HCT116 (cell line): ENCODE measurements at places on chromosomes 13 and 19. TPM values are rescaled to one million over a fixed set of nuclear protein-coding genes. Genes with fewer than 3 reads are reported as not detected.
A peak's percentile ranks its signal among the peaks of the same experiment; 100 is the strongest.

DNA sequence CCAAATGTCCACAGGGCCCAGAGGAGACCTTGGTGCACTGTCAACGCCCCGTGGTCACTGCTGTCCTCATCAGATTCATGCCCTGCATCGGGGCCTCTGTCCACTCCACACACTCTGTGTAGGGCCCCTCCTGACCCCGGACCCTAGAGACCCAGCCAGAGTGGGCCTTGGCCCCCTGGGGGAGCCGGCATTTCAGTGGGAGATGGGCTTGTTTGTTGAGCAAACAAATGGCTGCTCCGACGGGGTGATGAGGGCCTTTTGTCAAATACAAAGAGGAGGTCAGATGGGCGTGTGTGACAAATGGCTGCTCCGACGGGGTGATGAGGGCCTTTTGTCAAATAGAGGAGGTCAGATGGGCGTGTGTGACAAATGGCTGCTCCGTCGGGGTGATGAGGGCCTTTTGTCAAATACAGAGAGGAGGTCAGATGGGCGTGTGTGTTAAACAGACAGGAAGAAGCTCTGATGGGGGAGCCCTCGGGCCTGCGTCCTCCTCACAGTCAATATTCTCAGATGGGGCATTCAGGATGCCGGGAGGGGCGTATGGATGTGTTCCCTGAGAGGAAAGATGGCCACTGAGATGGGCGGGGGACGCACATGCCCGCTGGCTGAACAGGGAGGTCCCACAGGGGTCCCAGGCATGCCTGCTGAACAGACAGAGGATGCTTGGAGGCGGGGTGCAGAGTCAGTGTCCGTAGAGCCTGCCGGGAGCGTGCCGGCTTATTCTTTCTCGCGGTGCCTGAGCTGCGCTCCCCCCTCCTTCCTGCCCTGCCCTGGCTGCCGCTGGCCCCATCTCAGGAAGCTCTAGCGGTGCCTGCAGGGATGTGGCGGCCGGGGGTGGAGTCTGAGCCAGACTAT is 36.3 kb downstream of the SMIM24 start:
- H3K4me3 ChIP-seq: no peak overlapping the region
- H3K27me3 ChIP-seq: no peaks in the 10 kb centered on the region
- DNase-seq: no peak
- H3K27ac ChIP-seq: no peak overlapping the region
- H3K36me3 ChIP-seq: peaks cover 7% of the 10 kb centered on the region
- H3K4me1 ChIP-seq: peaks cover 4% of the 10 kb centered on the region; the same call in 1 of the 2 replicates

- no peaks in the 10 kb centered on the region for H3K27me3 ChIP-seq
- H3K27ac ChIP-seq: no peak overlapping the region
- no peak overlapping the region for H3K4me3 ChIP-seq
- no peaks in the 10 kb centered on the region for H3K36me3 ChIP-seq
- DNase-seq: no peak
- 0 out of 2 replicates have a peak, but pooled peaks cover 2% of the 10 kb centered on the region for H3K4me1 ChIP-seq
Measured at GRCh38 chr13:33208290-33209220, 77.0 kb downstream of the STARD13 start.

DNA sequence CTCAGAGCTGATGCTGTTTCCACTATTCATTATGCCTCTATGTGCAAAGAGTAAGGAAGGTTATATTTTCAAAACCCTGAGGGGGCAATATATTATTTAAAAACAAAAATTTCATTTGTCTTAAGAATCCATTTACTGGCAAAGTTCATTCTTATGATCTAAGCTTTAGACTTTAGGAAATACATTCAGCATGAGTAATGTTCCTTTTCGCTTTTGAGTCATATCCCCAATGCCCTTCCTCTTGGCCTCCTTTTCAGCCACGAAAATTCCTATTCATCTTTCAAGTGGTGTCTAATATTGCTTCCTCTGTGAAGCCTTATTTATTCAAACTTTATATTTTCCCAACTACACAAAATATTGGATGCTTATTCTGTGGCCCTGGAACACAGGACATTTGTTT is 1317.0 kb downstream of the PCDH9 start:
- H3K27ac ChIP-seq: no peak overlapping the region
- H3K36me3 ChIP-seq: no peaks in the 10 kb centered on the region
- H3K4me3 ChIP-seq: no peak overlapping the region
- peaks cover 12% of the 10 kb centered on the region for H3K4me1 ChIP-seq

GRCh38 chr19:56134654-56134921 is 6.5 kb upstream of the ZNF444 start:
- H3K27ac ChIP-seq: no peak overlapping the region
- DNase-seq: no peak
- H3K4me1 ChIP-seq: peaks cover 9% of the 10 kb centered on the region
- no peak overlapping the region for H3K4me3 ChIP-seq
- H3K36me3 ChIP-seq: no peaks in the 10 kb centered on the region

DNA sequence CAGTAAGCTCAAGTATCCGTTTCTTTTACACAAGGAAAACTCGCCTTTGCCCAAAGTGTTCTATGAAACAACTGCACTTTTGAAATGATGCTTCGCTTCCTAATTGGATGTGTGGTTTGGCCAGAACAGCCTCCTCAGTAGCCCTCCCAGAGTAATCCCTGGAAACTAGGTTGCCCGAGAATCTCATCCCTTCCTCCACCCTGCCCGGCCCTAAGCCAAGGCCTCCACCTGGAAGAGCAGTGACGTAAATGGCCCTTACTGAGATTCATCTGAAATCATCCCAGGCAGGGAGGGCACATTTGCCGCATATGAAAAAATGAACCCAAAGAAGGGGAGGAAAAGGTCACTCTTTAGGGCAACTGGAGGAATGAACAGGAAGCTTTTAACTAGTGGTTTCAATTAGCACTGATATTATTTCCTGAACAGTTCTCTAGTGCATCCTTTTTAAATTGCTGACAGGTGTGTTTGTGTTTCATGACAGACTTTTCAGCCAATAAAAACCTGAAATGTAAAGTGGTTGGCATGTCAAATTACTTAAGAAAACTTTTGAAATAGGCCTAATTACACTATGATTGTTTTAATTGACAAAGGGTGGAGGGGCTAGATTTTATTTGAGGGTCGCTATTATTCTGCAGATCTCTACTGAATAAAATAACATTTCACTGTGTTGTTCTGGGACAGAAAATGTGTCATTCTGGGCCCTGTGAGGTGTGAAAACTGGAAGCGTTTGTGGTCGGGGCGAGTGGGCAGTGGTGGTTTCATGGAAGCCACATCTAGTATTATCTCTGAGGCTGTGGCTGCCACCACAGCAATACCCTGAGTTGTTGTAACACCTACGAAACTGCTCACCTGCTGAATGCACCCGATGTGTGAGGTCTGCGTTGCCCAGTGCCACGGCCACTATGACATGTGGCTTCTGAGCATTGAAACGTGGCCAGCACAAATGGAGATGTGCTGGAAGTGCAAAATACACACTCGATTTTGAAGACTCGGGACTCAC is 112.1 kb downstream of the ZIC5 start:
- no peak overlapping the region for H3K4me3 ChIP-seq
- DNase-seq: no peak
- H3K27ac ChIP-seq: no peak overlapping the region
- no peaks in the 10 kb centered on the region for H3K4me1 ChIP-seq
- no peaks in the 10 kb centered on the region for H3K36me3 ChIP-seq

DNA sequence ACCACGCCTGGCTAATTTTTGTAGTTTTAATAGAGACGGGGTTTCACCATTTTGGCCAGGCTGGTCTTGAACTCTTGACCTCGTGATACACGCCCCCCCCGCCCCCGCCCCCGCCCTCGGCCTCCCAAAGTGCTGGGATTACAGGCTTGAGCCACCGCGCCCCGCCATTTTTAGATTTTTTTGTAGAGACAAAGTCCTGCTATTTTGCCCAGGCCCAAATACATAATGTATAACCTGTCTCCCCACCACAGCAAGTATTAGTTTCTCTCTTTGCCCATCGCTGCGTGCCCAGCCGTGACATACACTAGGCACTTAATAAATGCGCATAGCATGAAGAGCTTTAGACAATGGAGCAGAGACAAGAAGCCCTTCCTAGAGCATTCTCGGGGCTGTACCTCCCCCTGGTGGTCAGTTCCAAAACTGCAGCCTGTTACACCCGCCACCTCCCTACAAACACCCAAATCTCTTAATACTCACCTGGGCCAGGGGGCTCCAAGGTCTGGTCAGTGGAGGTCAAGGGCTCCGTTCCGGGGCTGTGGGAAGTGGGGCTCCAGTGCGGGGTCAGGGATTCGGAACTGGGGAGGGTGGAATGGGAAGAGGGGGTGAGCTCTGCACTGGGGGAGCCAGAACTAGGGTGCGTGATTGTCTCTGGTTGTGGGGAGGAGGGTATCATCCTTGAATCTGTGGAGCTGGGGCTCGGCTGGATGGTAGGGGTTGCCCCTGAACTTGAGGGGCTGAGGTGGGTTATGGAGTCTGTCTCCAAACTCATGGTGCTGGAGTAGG is 22.5 kb downstream of the IQCN start:
- H3K4me3 ChIP-seq: no peak overlapping the region
- no peaks in the 10 kb centered on the region for H3K27me3 ChIP-seq
- H3K27ac ChIP-seq: no peak overlapping the region
- DNase-seq: peak; percentile 74
- H3K36me3 ChIP-seq: no peaks in the 10 kb centered on the region
- H3K4me1 ChIP-seq: no peaks in the 10 kb centered on the region; the same call in 1 of the 2 replicates

GRCh38 chr19:5360003-5360780 is 19.6 kb upstream of the PTPRS start:
- DNase-seq: no peak
- H3K27ac ChIP-seq: no peak overlapping the region
- H3K4me1 ChIP-seq: no peaks in the 10 kb centered on the region
- no peak overlapping the region for H3K4me3 ChIP-seq
- no peaks in the 10 kb centered on the region for H3K27me3 ChIP-seq

GRCh38 chr19:9836021-9836420 is 903 bp downstream of the PIN1 start:
- peaks cover 4% of the 10 kb centered on the region; the same call in 1 of the 2 replicates for H3K4me1 ChIP-seq
- peaks cover 9% of the 10 kb centered on the region; the same call in 1 of the 2 replicates for H3K36me3 ChIP-seq
- H3K27ac ChIP-seq: peak overlapping the region; percentile 56; the same call in 1 of the 2 replicates
- H3K27me3 ChIP-seq: no peaks in the 10 kb centered on the region
- no peak for DNase-seq

DNA sequence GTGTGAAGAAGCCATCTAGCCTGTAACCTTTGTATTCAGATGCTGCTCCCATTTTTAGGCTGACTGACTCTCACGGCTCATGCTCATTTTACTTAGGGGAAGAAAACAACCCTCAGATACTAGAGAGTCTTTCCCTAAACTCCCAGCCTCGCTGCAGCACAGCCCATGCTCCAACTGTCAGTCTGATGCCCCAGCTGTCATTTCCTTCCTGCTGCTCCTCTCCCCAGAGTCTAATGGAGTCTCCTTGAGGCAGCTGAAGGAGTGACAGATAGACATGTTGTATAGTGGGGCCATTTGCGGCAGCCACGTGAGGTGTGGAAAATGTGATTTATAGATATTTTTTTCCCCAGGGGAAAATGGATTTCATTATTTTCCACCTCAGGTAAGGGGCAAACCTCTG is 59.2 kb upstream of the OLFM4 start:
- no peak for DNase-seq
- peaks cover 11% of the 10 kb centered on the region for H3K27me3 ChIP-seq
- no peak overlapping the region for H3K27ac ChIP-seq

SIGLEC7 gene
- total RNA-seq: not detected

TNFAIP8L1 gene
- 22.2 TPM for total RNA-seq

SULT2A1 gene
- 0.27 TPM for total RNA-seq

LRRC63 gene
- not detected for total RNA-seq

IRF2BP1 gene
- 33.9 TPM for total RNA-seq
